ENCODE measurements at places on chromosomes 2 and 18. TPM values are rescaled to one million over a fixed set of nuclear protein-coding genes. Genes with fewer than 3 reads are reported as not detected.

PTPRM gene
- total RNA-seq: 0.76 TPM

- H3K4me3 ChIP-seq: no peak overlapping the region
- no peak for DNase-seq
- no peaks in the 10 kb centered on the region for H3K36me3 ChIP-seq
- H3K4me1 ChIP-seq: no peaks in the 10 kb centered on the region
- peaks cover 1% of the 10 kb centered on the region for H3K27me3 ChIP-seq
- peak overlapping the region; percentile 55 for H3K27ac ChIP-seq
These were observed 106.9 kb upstream of the HDAC4 start for GRCh38 chr2:239507576-239508258.

DNA sequence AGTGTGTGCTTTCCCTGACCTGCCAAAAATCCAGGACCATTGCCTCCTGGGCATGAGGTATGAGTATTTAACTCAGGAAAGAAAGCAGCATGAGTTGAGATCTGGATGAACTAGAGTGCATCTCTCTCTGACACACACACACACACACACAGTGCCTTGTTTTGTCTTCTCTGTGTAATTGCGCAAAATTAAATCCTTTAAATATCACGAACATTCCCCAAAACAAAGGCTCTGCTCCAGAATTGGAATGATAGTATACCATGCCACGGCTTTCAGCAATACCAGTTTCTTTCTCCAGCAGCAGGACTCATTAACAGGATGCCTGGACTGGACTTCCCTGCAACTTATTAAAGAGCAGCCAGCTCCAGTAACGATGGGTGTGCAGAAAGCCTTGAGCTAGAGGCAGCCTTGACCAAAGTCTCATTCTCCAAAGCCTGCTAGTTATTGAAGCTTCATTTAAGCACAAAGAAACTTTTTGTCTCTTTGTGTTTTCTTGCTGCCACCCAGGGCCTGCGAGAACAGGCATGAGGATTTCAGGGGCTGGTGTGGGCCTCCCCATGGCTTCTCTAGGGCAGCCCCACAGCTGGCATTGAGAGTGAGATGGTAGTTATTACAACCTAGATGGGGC is 101.7 kb downstream of the NRP2 start:
- H3K36me3 ChIP-seq: no peaks in the 10 kb centered on the region
- H3K27ac ChIP-seq: no peak overlapping the region
- DNase-seq: no peak
- no peaks in the 10 kb centered on the region for H3K27me3 ChIP-seq

DNA sequence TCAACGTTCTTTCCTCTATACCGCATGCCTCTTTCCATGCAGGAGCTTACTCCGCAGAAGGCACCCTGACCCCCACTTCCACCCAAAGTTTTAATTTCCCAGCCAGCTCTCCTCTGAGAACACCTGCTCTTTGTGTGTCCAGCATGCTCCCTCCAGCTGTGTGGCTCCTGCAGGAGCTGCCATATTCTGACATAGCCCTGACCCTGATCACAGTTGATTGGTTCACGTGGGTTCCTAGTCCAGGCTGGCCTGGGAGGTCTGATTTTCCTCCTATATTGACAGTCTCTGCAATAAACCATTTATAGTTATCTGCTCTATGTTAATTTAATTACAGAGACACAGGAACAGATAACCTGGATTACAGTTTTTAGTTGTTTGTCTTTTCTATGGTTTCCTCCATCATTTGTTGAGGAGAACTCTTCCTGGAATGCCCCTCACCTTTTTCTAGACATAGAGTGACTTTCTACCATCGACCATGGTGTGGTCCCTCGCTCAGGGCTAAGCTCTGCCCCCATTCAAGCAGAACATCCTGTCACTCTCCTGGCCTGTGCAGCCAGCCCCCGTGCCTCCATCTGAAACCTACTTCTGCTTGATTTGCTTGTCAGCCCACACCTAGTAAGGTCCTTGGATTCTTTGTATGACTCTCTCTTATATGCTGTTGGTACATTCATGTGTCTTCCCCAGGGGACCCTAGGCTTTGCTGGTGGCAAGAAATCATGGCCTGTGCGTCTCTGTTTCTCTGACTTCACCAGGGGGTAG is 231.5 kb downstream of the LPIN1 start:
- peaks cover 6% of the 10 kb centered on the region for H3K36me3 ChIP-seq
- H3K27me3 ChIP-seq: no peaks in the 10 kb centered on the region
- no peaks in the 10 kb centered on the region for H3K4me1 ChIP-seq
- no peak overlapping the region for H3K4me3 ChIP-seq
- DNase-seq: no peak
- H3K27ac ChIP-seq: no peak overlapping the region

GRCh38 chr2:217739741-217740140 is 263.1 kb downstream of the TNS1 start:
- H3K4me1 ChIP-seq: peaks cover 16% of the 10 kb centered on the region
- H3K27me3 ChIP-seq: no peaks in the 10 kb centered on the region
- no peaks in the 10 kb centered on the region for H3K36me3 ChIP-seq
- DNase-seq: no peak

Data from activated CD8-positive, alpha-beta T cell treated with anti-CD3 and anti-CD28 coated beads, Interleukin-2, amount 10 ng/mL, durations not matched to agents 7 days and 5 days (primary cell).